ENCODE measurements at places on chromosomes 16 and 17. TPM values are rescaled to one million over a fixed set of nuclear protein-coding genes. Genes with fewer than 3 reads are reported as not detected.

KRTAP1-5 gene
- not detected for total RNA-seq

G6PC1 gene
- not detected for total RNA-seq

GRCh38 chr16:10871157-10871991 is 5.6 kb upstream of the CIITA start:
- H3K4me3 ChIP-seq: peak overlapping the region; percentile 41
- H3K4me1 ChIP-seq: peaks cover 78% of the 10 kb centered on the region
- DNase-seq: peak; percentile 74
- peaks cover 24% of the 10 kb centered on the region for H3K27me3 ChIP-seq

GRCh38 chr16:822174-822908 is 21.8 kb upstream of the GNG13 start:
- H3K36me3 ChIP-seq: no peaks in the 10 kb centered on the region
- peaks cover 2% of the 10 kb centered on the region for H3K27me3 ChIP-seq
- H3K27ac ChIP-seq: no peak overlapping the region
- no peak overlapping the region for H3K4me3 ChIP-seq
- H3K4me1 ChIP-seq: peaks cover 14% of the 10 kb centered on the region
- DNase-seq: no peak

DNA sequence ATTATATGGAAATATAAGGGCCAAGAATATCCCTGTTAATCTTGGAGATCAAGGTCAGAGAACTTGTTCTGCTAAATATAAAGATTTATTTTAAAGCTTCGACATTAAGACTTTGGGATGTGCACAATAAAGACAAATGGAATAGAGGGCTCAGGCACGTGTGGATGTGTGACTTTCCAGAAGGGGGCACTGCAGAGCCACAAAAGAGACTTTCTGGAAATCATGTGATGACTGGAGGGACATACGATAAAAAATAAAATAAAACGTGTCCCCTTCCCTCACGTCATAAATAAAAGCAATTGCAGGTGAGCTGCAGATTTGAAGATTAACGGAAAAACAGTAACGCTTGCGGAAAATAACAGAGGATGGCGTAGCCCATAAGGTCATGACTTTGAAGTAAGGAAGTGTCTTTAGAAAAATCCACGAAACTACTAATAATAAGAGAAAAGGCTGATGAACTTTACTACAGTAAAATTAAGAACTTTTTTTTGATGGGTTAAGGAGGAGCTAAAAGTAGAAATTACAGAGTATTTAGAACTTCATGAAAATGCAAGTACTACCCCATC is 9.4 kb upstream of the ENGASE start:
- no peaks in the 10 kb centered on the region for H3K36me3 ChIP-seq
- H3K27me3 ChIP-seq: peaks cover 1% of the 10 kb centered on the region
- H3K4me1 ChIP-seq: peaks cover 3% of the 10 kb centered on the region
- DNase-seq: peak; percentile 44
- no peak overlapping the region for H3K4me3 ChIP-seq
- no peak overlapping the region for H3K27ac ChIP-seq

Data from activated CD4-positive, alpha-beta T cell treated with anti-CD3 and anti-CD28 coated beads, Interleukin-2, amount 10 ng/mL, durations not matched to agents 7 days and 5 days (primary cell).